Body of pancreas (tissue), 4 donors: ENCODE measurements at places on chromosomes 12 and 14.

DNA sequence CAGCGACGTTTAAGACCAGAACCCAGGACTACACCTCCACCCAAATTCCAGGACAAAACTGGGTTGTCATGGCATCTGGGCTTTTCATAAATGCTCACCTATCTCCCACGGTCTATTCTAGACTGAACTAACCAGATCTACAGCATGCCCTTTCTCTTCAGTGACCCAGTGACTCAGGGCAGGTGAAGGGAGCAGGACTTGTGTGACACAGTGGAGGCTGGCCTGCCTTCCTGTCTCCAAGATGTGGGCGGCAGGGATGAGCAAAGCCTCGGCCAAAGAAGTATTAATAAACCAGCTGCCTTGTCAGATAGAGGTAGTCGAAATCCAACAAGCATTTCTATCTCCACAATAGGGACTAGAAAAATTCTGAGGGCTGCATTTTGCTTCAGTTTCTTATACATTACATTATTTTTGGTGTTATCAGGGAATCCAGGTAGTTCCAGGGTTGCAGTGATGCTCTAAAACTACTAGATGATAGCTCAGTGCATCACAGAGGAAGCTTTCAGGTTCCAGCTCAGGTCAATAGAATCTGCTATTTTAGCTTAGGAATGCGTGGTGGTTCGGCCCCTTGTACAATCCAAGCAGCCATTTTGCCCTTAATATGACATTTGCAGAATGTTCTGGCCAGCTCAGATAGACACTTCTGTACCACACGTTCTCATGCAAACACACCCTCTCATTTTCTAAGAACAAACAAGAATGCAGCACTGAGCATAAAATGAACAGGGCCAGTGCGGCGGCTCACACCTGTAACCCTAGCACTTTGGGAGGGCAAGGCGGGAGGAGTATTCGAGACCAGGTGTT, 4.2 kb upstream of the GLRX5 start:
- DNase-seq: no peak

DNA sequence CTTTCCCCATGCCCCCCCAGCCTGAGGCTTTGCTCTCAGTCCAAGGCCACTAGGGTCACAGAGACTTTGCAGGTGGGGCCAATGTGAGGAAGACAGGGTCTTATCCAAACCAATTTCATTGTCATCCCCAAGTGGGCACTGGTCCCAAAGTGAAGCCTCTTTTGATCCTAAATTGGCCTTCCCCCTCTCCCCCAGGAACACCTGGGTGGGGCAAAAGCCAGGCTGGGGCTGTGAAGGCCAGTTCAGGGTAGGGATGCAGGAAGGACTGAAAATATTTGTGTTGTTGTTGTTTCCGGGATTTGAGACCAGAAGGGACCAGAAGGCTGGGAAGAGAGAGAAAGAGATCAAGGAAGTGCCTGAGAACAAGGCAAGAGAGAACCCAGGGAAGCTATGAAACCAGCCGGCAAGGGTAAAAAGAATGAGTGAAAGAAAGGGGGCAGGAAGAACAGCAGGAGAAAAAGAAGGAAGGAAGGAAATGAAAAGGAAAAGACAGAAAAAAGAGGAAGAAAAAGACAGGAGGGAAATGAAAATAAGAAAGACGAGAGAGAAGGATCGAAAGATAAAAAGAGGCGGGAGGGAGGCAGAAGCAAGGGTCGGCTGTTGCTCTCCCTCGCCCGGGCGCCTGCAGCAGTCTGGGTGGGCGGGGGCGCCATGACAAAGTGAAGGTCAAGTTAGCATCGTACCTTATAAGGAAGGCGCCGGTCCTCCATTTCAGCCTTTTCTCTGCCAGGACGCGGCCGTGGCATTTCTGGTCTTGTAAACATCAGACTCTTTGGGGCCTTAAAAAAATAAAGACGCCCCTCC, 7.4 kb upstream of the HOXC11 start:
- no peak for DNase-seq

DNA sequence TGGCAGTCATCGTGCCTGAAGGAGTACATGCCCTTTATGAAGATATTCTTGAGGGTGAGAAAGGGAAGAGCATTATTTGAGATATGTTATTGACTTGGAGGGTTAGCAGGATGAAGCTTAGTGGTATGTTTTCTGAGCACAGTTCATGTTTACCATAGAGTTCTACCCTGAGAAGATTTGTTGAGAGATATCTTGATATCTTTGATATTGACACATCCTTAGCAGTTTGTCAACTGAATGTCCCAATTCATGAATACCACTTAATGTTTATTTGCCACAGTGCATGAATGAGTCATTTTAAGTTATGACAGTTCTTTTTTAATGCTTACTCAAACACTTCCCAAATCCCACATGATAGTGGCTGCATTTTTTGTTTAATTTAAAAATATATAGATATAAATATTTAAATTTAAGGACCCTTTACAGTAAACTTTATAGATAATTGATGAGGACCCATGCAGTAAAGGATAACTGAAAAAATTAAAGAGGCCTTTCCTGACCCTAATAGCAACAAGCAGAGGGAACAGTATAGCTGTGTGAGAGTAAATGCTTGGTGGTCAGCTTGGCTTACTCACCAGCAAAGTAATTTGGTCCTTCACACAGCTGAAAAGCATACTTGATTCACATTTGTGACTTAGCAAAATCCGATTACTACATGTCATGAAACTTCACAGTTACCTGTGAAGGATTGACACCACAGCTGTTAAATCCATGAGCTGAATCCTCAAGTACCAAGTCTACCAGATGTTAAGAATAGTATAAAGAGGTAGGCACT, 25.8 kb downstream of the SLC39A9 start:
- DNase-seq: no peak

DNA sequence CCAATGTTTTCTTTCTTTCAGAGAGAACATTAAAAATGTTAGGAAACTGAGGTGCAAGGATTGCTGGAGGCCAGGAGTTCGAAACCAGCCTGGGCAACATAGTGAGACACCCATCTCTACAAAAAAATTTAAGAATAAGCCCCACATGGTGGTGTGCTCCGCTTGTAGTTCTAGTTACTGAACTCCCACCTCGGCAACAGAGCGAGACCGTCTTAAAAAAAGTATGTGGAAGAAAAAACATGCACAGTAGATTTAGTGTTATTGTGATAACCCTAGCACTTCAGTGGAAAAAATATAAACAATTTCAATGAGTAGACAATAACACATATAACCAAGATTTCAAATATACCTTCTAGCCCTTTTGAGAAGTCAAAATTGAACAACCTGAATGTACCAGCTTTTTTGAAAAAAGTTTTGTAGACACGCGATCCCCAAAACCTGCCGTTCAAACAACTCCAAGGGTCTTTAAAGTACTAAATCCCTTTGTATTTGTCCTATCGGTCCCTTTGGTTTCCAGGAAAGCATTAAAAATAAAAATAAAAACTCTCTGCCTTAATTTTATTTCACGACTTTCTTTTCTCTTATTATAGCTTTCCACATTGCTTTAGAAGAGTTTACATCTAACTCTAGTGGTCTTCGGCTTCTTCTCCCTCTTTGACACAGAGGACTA, 1.0 kb upstream of the ANO6 start:
- DNase-seq: no peak

DNA sequence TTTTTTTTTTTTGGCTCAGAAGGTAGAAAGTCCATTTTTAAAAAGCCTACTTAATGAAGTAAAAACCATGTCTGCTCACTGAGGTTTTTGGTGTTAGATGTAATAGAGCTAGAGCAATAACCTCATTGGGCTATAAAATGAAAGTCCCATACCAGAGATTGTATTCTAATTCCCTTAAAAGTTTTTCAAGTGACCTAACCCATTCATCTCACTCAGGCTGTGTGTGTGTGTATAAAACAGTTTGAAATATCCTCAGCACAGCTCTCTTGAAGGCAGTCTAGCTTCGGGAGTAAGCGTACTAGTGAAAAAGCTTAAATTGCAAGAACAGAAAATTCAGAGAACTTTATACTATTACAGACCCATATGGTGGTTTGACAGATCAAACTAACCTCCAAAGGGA, 313.8 kb downstream of the CEP128 start:
- DNase-seq: no peak

- DNase-seq: no peak
Observed at GRCh38 chr14:56487761-56488160, 91.8 kb upstream of the TMEM260 start.

DNA sequence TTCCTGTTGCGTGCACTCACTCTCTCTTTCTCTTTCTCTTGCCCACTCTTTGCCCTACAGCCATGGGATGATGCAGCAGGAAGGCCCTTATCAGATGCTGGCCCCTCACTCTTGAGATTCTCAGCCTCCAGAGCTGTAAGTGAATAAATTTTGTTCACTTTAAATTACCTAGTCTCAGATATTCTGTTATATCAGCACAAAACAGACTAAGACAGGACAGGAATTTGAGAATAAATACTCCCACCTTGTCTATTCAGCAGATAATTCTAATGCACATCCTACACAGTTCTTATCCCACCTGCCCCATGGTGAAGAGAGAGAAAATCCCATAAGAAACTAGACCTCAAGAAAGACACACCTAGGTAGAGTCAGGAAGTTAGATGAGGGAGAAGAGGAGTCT, 25.8 kb upstream of the G2E3 start:
- no peak for DNase-seq

GRCh38 chr12:71664411-71665089, 449 bp downstream of the THAP2 start:
- DNase-seq: no peak

- DNase-seq: no peak
Observed at GRCh38 chr12:1499351-1499750, 95.0 kb downstream of the FBXL14 start.

GRCh38 chr12:32918890-32919801, 22.6 kb upstream of the PKP2 start:
- no peak for DNase-seq

DNA sequence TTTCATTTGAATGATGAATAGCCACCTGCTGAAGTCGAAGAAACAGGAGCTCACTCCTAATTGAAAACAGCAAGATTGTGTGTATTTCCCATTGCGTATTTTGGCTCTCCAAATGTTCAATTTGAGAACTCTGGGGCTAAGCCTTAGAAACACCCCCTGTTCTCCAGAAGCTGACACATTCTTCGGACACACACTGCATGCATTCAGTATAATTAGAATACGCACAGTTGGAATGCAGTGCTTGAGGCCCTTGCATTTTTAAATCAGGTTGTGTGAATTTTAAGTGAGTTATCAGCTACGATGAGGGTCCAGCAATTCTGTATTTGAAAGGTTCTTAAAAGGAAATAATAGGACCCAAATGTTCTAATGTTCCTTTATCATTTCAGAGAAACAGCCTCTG, 103.8 kb downstream of the PRKD1 start:
- no peak for DNase-seq

DNA sequence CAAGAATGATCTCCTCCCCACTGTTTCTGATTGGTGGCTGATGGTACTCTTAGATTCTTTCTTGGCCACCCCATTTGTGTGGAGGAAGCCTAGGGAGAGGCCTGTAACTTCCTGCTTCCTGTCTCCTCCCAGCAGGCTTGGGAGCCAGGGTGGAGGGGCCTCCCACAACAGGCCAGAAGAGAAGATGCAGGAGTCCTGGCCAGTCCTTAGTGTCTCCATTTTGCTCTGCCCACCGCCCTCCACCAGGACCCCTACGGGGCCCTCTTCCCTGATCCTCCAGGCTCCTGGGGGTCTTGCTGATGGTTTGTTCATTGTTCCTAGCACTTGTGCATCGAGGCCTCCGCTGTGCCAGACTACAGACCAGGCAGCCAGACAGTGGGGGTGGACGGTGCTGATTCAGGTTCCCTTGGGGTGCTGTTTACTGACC, 6.8 kb downstream of the TSPAN9 start:
- no peak for DNase-seq

DNA sequence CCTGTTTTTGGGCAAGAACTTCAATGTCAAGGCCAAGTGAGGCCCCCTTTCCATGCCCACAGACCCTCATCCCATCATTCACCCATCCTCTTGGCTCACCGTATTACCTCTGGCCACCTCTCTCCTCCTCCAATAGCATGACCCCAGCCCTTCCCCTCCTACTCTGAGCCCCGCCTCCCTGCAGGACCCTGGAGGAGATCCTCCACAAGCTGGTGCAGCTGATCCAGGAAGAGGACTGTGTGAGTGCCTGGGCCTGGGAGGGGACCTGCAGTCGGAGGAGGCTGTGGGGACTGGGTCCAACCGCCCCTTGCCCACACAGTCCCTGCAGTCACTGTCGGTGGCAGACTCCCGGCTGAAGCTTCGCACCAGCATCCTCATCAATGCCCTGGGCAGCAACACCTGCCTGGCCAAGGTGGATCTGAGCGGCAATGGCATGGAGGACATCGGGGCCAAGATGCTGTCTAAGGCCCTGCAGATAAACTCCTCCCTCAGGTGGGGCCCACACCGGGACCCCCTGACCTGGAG, 7.2 kb downstream of the CARMIL3 start:
- peak; percentile 8 for DNase-seq

DNA sequence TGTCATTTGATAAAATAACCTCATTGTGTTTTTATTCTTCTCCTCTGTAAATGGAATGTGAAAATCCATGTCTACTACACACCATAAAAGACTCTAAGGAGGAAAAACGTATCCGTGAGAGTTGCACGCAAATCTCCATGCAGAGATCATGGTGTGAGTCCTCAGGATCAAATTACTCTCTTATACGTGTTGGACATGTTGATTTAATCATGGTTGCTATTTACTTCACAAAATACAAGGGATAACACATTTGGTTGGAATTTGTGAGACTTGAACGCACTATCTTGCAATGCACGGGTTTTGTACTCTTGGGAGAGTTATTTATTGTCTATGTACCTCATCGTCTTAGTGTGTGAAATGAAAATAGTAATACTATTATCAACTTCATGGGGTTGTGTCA, 128.0 kb upstream of the RASSF8 start:
- DNase-seq: no peak

- no peak for DNase-seq
Observed at GRCh38 chr12:12180575-12180974, 86.3 kb downstream of the LRP6 start.

DNA sequence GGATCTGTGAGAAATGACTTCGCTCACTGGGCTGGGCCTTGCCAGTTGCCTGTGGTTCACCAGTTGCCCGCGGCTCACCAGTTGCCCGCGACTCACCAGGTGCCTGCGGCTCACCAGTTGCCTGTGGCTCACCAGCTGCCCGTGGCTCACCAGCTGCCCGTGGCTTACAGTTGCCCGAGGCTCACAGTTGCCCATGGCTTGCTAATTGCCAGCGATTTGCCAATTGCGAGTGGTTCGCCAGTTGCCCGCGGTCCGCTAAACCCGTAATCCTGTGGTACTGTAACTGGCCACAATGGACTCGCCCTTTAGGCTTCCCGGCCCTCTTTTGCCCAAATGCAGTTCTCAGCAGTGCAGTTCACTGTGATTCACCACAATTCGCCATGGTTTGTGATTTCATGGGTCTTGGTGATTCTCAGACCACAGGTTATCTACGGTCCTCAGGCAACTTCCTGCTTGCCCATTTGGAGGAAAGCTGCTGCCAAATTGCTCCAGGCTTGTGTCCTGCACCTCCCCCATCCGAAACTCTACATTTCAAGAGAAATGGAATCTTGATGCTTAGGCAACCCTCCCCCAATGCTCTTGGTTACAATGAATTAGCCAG, 15.0 kb upstream of the MEG3 start:
- no peak for DNase-seq
